Effector CD8-positive, alpha-beta T cell (primary cell): ENCODE measurements at places on chromosomes 3 and 15.

GRCh38 chr3:53190659-53191058 lies 29.6 kb downstream of the PRKCD start:
- no peak for DNase-seq

DNA sequence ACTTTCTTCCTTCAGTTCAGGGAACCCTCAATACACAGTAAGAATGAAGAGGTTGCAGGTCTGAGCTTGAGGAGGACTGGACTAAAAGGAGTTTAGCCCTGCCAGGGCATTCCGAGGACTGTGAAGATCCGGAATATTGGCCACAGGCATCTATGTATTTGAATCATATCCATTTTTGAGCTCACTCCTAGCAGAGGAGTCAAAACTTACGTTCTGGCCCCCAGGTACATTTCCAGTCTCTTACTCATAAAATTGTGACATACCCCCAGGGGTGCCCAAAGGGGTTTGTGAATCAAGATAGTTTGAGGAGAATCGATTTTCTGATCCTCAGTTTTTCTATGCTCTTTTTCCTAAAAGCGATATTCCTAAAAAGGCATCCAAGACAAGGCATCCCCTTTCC lies 27.6 kb upstream of the SRP14 start:
- no peak for DNase-seq

DNA sequence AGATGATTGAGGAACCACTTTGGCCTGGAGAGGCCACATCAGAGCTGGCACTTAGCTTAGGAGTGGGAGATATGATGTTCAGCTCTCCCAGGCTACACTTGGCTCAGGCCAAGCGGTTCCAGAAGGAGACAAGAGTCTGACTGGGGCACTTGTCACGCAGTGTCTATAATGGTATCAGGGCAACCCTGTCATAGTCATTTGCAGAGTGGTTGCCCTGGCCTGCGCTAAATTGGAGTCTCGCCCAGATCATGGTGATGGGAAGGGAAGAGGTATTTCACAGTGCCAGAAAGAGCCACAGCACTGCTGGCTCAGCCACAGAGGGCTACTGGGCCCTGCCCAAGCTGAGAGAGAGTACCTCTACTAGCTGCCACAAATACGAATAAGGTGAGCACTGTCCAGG lies 186.9 kb upstream of the CRBN start:
- no peak for DNase-seq

DNA sequence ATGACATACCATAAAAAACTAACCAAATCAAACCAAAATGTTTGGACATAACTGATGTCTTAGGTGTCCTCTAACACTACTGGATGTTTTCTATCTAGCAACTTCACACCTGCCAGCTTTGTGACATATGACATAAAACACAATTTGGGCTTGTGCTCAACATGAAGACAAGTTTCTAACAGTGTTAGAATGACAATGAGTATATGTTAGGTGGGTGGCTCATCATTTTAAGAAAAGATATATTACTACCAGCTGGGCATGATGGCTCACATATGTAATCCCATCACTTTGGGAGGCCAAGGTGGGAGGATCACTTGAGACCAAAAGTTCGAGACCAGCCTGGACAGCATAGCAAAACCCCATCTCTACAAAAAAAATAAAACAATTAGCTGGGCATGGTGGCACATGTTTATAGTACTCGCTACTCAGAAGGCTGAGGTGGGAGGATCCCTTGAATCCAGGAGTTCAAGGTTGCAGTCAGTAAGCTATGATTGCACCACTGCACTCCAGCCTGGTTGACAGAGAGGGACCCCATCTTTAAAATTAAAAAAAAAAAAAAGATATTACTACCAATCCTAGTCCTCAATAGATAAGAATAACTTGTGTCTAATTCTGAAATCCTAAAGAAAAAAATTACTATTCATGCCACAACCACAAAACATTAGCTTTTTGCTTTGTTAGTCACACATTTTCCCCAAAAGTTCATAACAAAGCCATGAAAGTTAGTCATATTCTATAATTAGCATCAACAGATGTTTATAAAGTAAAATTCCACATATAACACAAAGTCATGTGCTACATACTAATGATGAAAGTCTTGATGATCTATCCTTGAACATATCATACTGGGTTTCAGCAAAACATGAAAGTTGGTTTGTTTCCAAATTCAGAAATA lies 59.9 kb downstream of the LRRFIP2 start:
- no peak for DNase-seq

DNA sequence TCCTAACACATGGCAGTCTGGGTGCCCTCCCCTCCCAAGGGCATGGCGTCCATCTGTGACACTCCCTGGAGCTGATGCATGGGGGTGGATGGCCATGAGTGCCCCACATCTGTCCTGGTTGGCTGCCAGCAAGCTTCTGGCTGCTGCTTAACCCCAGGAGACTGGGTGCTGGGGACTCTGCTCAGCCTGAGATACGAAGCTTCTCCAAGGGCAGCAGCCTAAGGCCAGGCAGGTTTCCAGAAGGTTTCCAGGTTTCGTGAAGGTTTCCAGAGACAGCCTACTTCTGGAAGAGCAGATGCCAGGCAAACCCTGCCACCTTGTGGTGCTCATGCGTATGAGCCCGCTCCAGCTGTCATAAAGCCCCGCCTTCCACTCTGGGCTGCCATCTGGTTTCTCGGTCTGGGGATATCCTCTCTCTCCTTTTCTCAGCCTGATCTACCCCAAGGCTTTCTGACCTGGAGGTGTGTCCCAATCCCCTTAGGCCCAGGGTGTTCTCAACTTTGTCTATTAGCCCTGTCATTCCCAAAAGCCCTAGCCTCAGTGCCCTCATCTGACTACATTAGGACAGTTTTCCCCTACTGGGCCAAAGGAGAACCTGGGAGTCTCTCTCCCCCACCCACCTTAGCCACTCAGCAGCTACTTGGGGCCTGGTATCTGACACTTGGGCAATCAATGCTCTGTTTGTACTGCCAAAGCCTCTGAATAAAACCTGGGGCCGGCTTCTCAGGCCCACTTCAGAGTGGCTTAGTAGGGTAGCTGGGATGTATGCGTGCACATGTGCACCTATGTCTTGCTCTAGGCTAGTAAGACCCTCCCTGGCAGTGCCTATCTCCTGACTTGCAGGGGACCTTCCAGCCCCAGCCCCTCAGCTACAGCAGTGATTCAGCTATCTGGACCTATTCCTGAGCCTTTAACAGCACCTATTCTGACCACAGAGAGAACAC lies 12.0 kb downstream of the MRPL46 start:
- DNase-seq = no peak

GRCh38 chr3:142904639-142905436 lies 16.0 kb upstream of the PCOLCE2 start:
- no peak for DNase-seq

DNA sequence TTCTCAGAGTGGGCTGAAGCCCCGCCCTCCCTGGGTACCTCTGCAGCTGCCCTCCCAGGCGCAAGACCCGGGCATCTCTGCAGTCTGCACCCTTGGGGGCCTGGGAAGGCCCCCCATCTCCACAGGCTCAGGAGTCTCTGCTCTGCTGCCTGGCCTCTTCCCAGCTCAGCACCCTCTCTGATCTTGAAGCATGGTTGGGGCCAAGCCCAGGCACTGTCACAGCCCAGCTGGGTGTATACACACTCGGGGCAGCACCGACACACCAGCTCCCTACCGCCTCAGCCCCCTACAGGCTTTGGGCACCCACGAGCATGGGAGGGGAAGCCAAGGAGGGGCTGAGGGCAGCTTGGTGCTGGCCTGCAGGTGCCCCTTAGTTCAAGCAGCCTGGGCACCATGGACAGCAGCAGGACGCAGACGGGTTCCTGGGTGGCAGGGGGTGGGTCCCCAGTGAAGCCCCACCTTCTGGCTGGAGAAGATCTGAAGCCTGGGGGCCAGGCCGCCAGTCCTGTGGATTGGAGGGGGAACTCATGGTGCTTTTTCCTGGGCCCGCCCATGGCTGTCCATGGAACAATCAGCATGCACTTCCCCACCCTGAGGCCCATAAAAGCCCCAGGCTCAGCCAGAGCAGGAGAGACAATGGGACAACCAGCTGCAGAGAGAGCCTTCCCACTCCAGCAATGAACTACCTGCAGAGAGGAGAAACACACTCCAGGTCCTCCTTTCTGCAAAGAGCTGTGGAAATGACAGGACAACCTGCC lies 170.6 kb downstream of the TJP1 start:
- no peak for DNase-seq

DNA sequence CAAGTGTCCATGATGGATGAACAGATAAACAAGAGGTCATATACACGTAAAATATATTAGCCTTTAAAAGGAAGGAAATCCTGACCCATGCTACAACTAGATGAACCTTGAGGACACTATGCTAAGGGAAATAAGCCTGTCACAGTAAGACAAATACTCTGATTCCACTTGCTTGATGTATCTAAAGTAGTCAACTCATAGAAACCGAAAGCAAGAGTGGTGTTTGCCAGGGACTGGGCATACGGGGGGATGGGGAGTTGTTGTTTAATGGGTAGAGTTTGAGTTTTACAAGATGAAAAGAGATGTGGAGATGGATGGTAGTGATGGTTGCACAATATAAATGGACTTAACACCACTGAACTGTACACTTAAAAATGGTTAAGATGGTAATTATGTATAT lies 65.4 kb downstream of the C3orf70 start:
- DNase-seq = no peak

- DNase-seq = no peak
Measured at GRCh38 chr3:8650583-8651416, 6.2 kb upstream of the SSUH2 start.

DNA sequence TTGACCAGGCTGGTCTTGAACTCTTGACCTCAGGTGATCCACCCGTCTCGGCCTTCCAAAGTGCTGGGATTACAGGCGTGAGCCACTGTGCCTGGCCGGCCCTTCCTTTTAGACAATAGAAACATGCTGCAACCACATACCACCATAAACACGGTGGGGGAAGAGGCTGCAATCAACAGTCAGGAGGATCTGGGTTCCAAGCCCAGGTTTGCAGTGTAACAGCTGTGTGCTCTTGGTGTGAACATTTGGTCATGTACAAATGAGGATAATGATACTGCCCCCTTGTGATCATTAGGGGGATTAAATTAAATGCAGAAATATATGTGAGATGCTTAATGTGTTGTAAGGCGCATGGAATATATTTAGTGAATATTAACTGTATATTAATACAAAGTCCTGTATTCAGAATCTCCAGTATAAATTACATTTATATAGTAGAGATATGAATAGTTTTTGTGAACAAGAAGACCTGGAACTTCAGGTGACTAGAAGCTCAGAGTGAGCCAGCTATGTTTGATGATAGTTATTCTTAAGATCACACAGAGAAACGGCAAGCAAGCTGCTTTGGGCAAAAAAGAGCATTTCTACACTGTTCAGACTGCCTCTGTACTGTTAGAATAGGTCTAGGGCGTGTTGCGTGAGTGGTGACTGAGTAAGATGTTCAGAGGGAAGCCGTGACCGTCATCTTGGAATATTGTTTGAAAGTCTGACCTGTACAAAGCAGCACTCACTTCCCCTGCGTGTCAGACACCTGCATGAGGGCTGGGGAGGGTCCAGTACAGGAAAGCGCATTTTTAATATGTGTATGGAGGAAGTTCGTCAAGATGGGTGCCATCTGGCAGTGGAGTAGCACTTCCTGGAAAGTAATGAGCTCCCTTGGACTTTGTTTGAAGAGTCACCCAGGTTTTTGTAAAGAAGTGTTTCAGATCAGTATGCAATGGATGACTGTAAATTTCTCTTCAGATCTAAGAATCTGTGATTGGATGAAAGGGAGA lies 125.8 kb downstream of the PGPEP1L start:
- no peak for DNase-seq

GRCh38 chr15:69631005-69631404 lies 178.4 kb downstream of the RPLP1 start:
- DNase-seq = no peak

DNA sequence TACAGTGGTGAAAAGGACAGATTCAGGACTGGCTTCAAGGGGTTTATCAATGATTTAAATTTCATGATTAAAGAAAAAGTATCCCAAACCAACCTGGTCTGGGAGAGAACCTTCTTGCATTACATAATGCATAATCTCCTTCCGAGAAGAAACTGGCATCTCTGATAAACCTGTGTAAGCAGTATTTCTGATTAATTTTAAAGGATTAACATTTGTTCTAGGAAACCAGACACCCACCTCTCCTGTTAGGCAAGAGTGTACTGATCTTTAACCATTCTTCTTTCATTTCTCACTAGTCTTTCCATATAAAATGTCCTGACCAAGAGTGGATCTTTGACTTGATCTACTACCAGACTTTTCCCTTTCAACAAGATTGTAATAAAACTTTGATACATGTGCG lies 22.8 kb upstream of the PPP4R2 start:
- no peak for DNase-seq

DNA sequence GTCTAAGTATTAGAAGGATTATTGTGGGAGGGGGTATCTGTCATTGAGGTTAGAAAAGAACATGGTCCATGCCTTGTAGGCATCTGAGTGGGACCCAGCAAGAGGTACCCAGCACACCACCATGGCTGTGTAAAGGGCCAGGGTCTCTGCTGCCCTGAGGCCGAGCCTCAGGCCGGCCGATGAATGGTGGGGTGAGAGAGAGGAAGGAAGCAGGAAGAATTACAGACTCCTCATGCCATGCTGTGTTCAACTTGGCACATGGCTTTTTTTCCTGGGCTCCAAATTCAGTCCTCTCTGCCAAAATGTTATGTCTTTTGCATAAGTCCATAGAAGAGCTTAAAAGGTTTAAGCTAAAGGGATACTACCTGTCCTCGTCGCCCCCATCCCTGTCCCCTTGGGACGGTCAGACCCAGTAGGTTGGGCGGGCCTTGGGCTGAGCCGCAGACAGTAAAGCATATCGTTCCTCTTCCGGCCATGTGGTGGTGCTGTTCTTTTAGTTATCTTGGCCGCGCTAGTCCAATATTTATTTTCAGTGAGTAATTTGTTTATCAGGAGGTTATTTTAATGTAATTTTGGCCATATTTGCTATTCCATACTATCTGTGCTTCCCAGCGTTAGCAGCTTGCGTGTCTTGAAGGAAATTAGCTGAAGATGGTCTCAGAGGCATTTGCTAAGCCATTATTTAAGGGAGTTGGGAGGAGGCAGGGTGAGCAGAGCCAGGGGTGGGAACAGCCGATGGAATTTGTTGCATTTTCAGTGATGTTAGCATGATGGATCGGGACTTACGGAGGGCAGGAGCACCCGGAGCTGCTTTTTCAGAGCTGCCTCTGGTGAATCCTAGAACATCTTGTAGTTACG lies 152.4 kb downstream of the AGBL1 start:
- no peak for DNase-seq

GRCh38 chr3:13078163-13078905 lies 5.1 kb upstream of the IQSEC1 start:
- no peak for DNase-seq

- DNase-seq = no peak
Measured at GRCh38 chr15:80755885-80756284, 23.3 kb upstream of the CEMIP start.

DNA sequence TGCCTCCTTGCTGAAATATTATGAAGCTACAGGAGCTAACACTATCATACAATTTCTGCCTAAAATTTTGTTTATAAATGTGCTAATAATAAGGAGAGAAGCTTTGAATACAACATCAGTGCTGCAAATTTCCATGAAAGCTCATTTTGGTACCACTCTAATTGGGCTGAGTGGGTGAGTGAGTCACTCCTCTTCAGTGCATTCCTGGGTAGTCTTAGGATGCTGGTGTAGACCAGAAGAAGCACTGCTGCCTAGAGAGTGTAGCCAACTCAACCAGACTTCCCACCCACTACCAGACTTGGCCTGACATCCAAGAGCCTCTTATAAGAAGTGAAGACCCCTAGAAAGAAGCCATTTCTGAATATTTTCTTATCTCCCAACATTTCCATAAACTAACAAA lies 32.5 kb upstream of the CCDC54 start:
- DNase-seq = no peak
